ENCODE measurements at places on chromosomes 13 and 19. TPM values are rescaled to one million over a fixed set of nuclear protein-coding genes. Genes with fewer than 3 reads are reported as not detected.

- DNase-seq = no peak
Measured at GRCh38 chr13:34307607-34308006, 489.7 kb downstream of the RFC3 start.

IZUMO2 gene
- not detected for total RNA-seq

DNA sequence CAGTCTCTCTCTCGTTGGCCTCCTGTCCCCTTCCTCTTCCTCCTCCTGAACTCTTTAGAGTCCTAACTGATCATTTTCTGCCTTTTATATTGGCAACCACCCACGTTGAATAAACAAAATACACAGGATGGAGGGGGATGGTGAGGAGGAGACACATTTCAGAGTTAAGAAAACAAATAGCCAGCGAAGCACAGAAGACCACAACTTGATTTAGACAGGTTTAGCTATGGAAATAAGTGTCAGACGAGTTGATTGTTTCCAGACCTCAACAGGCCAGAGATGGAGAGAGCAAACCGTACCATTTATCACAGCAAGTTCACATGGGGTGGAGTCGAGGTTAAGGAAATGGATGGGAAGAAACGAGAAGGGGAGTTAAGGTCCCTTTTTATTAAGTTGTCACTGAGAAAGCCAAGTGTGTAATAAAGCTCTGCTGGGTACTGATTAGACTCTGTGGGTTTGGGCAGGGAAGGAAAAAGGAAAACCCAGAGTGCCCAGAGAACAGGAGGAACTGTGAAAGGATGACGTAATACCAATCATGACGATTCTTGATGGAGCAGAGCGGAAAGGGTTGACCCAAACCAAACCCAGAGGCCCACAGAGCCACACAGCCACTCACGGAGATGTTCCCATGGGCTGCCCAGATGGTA is 11.1 kb upstream of the SERP2 start:
- no peak for DNase-seq

MYO1F gene
- total RNA-seq = not detected

F10 gene
- total RNA-seq = not detected

CYP4F12 gene
- total RNA-seq = not detected

DNA sequence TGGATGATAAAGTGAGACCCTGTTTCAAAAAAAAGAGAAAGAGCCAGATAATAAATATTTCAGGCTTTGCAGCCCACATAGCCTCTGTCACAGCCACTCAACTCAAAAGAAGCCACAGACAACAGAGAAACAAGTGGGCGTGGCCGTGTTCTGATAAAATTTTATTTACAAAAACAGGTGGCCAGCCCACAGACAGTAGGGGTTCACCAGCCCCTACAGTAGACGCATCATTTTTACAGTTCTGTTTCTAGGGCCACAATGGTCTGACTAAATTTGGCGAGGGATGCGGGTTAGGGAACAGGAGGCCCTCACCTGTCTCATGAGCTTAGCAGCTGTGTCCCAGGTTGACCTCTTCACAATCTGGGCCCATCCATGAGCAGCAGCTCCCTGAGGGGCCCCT is 59.5 kb downstream of the ARHGEF18 start:
- no peak for DNase-seq

ZNF799 gene
- total RNA-seq = 5.9 TPM

Data from PC-3 (cell line).